ENCODE measurements at places on chromosomes 12 and 14. TPM values are rescaled to one million over a fixed set of nuclear protein-coding genes. Genes with fewer than 3 reads are reported as not detected.

Gene SPIC
- total RNA-seq = not detected

Gene GPRC5D
- not detected for total RNA-seq

Gene BATF
- total RNA-seq = not detected

Gene TMTC2
- total RNA-seq = 5.9 TPM

Gene TAS2R43
- total RNA-seq = 0.53 TPM

Gene ADCY4
- 2.4 TPM for total RNA-seq

Gene KRT85
- not detected for total RNA-seq

Gene FZD10
- 1.1 TPM for total RNA-seq

Gene TAMALIN
- 7.1 TPM for total RNA-seq

Gene KLRC4
- total RNA-seq = not detected

Gene TAS2R50
- 0.25 TPM for total RNA-seq

Gene TAS2R19
- total RNA-seq = 1.4 TPM

Measured in WTC11 (cell line).